Activated T-cell treated with anti-CD3 and anti-CD28 coated beads, Interleukin-2, amount 50 U/mL, for 72 hours (primary cell): ENCODE measurements at places on chromosomes 16 and 17.

DNA sequence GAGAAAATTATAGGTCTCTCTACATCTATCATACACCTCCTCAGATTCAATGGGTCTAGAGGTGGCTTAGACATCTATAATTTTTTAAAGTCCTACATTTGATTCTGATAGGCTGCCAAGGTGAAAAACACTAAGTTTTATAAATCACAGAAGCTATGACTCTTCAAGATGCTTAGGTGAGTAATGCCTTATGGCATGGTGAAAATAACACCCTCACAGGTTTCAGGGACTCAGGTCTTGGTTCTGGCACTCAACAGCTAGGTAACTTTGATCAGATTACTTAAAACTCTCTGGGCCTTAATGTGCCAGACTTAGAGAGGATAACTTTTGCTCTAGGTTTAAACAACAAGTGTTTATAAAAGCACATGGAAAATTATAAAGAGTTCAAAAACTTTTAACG, 2.0 kb upstream of the COX10 start:
- DNase-seq, result no peak

DNA sequence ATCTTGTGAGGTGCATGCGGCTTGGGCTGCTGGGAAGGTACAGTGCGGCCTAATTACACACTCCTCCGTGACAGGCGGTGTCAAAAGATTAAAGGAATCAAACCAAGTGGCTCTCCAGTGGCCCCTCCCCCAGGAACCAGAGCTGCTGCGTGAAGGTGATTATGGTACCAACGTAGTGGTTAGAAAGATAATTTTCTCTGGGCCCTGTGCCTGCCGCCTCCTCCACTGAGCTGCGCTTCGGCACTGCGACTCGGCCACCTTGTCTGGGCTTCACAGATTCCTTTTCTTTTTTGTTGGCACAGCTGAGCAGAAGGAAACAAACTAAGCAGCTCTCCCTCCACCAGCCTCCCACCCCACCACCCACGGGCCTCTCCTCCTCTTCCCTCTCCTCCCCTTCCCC, 113.2 kb upstream of the SDK2 start:
- DNase-seq, result no peak

DNA sequence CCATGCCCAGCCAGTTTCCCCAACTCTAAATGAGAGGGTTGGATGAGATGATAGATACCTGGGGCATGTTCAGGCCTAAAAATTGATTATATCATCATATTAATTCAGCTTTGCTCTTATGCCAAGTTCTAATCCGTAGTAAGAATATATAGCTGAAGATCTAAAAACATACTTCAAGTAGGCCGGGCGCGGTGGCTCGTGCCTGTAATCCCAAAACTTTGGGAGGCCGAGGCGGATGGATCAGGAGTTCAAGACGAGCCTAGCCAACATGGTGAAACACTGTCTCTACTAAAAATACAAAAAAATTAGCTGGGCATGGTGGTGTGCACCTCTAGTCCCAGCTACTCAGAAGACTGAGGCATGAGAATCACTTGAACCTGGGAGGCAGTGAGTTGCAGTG, 12.0 kb downstream of the PLA2G10 start:
- DNase-seq, result no peak

- DNase-seq, result no peak
Measured at GRCh38 chr17:6539871-6540270, 16.5 kb downstream of the PITPNM3 start.

DNA sequence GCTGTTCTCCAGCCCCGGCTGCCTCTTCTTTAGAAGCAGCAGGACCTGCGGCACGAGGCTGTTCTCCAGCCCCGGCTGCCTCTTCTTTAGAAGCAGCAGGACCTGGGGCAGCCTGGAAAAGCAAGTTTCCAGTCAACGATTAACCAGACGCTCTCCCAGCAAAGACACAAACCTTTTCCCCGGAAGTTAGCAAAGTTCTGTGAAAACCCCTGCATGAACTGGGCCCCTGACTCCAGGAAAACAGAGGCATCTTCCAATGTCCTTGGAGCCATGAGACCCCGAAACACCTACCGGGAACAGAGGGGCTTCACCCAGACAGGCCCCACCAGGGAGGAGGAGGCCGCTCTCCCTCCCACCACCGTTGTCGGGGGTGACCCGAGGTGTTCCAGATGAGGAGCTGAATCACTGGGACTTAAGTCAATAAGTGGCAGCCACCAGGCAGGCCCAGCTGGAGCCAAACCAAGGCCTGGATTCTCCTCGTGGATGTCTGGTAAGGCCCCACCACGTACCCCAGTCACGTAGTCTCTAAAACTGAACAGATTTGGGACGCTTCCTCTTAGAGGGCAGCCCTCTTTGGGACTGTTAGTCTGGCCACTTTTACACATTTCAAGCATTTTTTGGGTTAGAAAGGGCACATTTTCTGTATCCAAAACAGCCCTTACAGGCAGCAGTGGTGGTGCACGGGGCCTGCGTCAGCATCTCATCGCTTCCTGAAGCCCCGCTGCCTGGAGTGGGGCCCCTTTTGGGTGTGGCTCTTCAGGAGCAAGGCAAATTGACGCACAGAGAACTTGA, at the start of gene RPH3AL:
TSS of gene RPH3AL (minus strand) at position 387 of the 792 bp plus-strand sequence. CDS start 25,264 bp downstream, outside the sequence.
- DNase-seq, result no peak

GRCh38 chr16:8818504-8819270, 21.0 kb downstream of the PMM2 start:
- no peak for DNase-seq

DNA sequence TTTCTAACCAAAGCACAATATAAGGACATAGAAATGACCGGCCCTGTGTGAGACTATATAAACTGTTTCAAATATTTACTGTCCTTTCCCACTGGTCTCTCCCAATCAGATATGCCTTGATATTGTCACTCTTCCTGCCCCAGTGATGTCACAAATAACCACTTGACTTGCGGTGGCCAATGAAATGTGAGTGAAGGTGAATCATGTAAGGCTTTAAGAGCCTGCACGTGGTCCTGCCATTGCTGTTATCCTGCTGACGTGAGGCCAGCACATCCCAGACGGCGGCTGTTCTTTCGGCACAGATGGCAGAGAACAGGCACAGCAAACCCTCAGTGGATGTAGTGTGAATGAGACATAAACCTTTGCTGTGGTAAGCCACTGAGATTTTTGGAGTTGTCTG, 5.4 kb upstream of the KLHL11 start:
- DNase-seq, result no peak

DNA sequence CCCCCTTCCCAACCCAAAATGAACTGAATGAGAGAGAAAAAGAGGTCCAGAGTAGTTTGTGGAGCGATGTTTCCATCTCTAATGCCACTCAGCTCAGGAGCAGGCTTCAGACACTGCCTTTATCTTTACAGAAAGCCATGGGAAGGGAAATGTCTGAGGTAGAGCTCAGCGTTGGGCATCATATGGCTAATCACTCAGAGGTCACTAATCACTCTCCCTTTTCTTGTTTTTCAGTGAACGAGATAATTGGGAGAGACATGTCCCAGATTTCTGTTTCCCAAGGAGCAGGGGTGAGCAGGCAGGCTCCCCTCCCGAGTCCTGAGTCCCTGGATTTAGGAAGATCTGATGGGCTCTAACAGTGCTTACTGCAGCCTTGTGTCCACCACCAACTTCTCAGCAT, 9.8 kb downstream of the ESRP2 start:
- no peak for DNase-seq

- no peak for DNase-seq
Measured at GRCh38 chr16:81861915-81862314, 82.8 kb downstream of the PLCG2 start.

GRCh38 chr16:1383556-1383955, 30.9 kb downstream of the UNKL start:
- no peak for DNase-seq

DNA sequence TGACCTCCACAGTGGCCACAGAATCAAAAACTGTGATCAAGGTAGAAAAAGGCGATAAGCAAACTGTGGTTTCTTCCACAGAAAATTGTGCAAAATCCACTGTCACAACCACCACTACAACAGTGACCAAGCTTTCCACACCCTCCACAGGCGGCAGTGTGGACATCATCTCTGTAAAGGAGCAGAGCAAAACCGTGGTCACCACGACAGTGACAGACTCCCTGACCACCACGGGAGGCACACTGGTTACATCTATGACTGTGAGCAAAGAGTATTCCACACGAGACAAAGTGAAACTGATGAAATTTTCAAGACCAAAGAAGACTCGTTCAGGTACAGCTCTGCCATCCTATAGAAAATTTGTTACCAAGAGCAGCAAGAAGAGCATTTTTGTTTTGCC, 83.6 kb downstream of the C17orf58 start:
- peak; percentile 29 for DNase-seq

DNA sequence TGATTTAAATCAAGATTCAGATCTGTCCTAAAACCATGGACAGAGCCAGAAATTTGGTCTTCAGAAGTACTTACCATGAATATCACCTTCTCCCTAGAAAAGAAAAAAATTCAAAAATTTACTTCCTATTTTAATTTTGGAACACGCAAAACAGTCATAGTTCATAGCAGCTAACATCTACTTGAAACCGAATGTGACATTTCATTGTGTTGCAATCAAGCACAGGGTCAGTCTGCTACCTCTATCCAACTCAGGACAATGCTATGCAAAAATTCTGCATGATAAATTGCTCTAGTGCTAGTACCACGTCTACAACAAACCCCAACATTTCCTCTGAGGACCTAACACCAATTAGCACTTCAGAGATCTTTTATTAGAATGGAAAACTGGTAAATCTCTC, 7.7 kb downstream of the JPT1 start:
- DNase-seq, result no peak
